Activated CD4-positive, alpha-beta T cell treated with anti-CD3 and anti-CD28 coated beads, Interleukin-2, Interleukin-4, amounts not matched to agents 100 ng/mL and 50 ng/mL, durations not matched to agents 16 hours and 8 hours (primary cell): ENCODE measurements at places on chromosomes 4 and X.
A peak's percentile ranks its signal among the peaks of the same experiment; 100 is the strongest.

GRCh38 chrX:102712981-102713625 lies 855 bp downstream of the GPRASP2 start:
- no peak for DNase-seq

- DNase-seq, result no peak
Measured at GRCh38 chrX:23804578-23804977, 21.6 kb downstream of the SAT1 start.

DNA sequence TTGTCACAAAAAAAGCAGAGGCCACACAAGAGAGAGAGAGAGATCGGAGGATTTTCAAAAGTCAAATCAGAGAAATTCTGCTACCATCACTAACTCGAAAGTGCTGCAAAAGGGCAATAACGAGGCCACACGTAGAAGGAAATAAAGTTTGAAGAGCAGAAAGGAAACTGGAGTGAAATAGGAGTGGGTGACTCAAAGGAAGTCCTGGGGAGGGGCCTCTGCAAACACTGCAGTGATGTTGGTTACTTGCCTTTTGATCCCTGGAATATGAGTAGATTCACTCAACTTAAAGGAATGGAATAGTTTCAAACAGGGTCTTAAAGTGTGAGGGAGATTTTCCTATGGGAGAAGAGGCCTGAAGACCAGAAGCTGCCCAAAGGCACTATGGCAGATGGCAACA lies 663.4 kb upstream of the LCORL start:
- no peak for DNase-seq

- peak; percentile 50 for DNase-seq
Measured at GRCh38 chrX:46310815-46311497, 234.3 kb downstream of the ZNF674 start.

GRCh38 chrX:136227948-136228838 lies 23.0 kb downstream of the MAP7D3 start:
- peak; percentile 45 for DNase-seq

DNA sequence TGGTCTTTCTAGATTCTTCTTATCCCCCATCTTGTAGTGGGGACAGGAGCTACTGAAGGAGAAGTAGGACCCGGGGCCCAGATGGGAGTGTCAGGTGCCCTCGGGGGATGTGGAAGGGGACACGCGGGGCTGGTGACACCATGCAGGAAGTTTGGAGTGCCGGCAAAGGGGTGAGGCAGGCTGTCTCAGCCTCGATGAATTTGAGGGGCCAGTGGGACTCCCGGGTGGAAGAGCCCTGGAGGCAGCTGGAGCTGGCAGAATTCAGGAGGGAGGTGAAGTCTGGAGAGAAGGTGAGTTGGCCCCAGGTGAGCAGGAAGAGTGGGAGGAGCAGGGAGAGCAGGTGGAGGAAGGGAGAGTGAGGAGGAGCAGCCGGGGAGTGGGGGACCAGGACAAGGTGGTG lies 101.7 kb downstream of the CPZ start:
- DNase-seq, result no peak

DNA sequence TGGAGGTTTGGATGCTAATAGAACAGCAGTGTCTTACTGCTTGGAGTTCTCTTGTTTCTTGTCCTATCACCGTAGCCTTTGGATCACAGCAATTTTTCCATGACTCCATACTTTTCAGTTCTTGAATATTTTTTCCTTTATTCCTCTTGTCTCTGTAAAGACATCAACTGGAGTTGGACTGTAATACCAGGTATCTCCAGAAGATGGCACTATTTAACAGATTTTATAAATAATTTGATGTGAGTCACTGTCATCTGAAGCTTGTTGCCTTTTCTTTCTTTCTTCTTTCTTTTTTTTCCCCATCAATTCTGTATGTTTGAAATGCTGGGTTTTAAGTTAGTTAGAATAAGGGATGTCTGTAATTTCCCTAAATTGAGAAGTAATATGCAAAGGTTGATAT lies 24.1 kb downstream of the HPRT1 start:
- peak; percentile 53 for DNase-seq

DNA sequence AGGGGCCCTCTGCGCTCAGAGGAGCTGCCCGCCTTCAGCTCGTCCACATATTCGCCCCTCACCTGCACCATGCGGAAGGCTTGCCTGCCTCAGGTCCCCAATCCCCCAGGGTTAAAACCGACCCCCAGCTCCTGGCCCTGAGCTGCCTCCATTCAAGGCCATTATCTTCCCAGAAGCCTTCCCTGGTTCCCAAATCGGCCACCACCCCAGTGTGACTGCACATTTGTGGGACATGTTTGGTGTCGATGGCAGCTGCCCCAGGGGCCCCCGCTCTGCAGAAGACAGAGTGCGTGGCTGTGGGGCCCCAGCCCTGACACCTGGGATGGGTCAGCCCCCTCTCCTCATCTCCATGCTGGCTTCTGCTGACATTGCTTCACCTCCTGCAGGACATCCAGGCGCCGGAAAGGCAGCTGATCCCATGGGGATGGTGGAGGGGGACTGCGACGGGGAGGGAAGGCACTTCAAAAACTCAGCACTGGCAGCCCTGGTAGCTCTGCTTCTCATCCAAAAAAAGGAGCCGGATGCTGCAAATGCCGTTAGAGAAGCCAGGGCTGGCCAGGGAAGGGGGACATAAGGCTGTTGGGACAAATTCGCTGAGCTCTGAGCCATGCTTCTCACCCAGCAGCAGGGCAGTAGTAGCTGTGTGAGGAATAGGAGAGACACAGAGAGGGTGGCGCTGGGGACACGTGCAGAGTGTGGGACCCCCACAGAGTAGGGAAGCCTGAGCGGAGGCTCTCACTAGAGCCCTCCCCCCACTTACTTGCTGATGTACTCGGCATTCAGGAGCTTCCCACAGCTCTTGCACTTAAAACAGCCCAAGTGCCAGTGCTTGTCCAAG lies 78.5 kb downstream of the ABLIM2 start:
- DNase-seq, result no peak

DNA sequence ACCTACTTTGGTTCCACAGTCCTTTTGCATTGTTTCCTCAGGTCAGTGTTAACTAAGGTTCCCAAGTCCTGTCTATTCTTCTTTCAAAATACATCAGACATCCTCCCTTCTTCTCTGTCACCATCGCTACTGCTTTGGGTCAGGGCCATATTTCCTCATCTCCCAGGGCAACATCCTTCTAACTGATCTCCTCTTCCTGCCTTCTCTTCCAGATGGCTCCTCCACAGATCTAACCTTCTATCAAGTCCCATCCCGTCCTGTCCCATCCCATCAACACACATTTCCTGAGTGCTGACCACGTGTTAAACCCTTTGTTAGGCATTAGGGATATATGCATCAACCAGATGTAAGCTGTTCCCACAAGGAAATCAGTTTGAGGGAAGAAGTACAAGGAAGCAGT lies 25.9 kb downstream of the PLAC1 start:
- DNase-seq, result no peak

DNA sequence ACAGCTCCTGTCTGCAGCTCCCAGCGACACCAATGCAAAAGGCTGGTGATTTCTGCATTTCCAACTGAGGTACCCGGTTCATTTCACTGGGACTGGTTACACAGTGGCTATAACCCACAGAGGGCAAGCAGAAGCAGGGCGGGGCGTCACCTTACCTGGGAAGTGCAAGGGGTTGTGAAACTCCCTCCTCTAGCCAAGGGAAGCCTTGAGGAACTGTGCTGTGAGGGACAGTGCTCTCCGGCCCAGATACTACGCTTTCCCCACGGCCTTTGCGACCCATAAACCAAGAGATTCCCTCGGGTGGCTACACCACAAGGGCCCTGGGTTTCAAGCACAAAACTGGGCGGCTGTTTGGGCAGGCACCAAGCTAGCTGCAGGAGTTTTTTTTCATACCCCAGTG lies 218.9 kb downstream of the PPP3CA start:
- no peak for DNase-seq

- DNase-seq, result no peak
Measured at GRCh38 chr4:166538491-166539005, 665.5 kb downstream of the TLL1 start.

- DNase-seq, result no peak
Measured at GRCh38 chrX:16305187-16305586, 137.9 kb downstream of the MAGEB17 start.

DNA sequence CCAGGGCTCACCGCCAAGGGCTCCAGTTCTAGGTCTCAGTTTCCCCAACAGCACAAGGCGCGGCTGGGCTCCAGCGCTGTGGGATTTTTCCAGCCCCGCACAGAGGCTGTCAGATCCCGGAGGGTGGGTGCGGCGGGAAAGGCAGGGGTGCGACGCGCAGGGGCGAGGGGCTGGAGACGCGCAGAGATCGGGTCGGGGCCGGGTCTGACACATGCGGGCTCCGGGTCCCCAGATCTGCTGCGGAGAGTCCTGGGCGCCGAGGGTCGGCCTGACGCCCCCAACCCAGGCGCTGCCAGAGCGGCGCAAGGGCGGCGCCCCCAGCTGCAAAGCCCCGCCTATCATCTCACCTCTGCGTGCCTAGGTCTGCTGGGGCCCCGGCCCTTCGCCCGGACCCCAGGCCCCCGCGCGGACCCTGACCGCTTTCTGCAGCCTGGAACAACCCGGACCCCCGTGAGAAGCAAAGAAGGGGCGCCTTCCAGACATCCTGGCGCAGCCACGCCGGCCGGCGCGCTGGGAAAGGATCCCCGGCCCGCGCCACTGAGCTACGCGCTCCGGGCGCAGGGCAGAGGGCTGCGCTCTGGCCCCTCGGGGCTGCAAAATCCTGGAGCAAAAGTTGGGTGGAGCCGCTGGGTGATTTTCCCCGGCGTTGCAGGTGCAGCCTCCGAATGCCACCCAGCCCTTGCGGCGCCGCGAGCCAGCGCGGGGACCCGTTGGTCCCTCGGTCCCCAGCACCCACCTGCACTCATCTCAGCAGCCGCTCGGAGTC lies 486 bp downstream of the ABLIM2 start:
- DNase-seq, result no peak

GRCh38 chr4:2412885-2413716 lies 5.3 kb downstream of the ZFYVE28 start:
- DNase-seq, result peak; percentile 96

DNA sequence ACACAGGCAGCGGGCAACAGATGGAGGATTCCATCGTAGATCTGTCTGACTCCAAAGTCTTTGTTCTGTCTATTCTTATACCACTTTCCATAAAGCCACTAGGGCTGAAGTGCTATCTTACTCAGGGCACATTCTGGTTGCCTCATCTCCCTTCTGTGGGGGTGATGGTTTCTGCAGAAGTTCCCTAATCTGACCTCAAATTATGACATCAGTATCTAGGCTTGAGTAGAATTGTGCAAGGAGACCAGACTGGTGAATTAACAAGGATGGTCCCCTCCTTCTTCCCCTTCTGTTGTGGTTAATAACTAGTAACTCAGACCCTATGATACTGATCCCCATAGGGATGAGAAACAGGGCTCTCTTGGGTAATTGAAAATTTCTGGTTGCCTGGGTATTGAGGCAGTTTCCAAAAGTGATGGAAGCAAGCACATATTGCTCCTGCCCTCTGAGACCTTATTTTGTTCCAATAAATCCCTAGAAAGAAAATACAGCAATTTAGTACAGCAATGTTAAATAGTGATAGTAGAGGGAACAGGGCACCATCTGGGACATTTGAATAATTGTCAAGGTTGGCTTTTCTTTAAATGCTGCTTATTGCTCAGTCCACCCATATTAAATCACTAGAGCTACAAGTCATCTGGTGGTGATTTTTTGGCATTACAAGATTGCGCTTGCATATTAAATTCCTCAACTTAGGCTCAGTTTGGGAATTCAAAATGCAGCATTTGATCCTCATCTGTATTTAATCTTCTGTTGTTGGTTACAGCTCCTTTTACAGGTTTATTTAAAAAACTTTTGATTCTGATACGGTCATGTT lies 57.3 kb upstream of the AP1S2 start:
- no peak for DNase-seq
